ENCODE measurements at places on chromosomes 13 and 19. TPM values are rescaled to one million over a fixed set of nuclear protein-coding genes. Genes with fewer than 3 reads are reported as not detected.

Gene CATSPERD
- total RNA-seq = 0.08 TPM

DNA sequence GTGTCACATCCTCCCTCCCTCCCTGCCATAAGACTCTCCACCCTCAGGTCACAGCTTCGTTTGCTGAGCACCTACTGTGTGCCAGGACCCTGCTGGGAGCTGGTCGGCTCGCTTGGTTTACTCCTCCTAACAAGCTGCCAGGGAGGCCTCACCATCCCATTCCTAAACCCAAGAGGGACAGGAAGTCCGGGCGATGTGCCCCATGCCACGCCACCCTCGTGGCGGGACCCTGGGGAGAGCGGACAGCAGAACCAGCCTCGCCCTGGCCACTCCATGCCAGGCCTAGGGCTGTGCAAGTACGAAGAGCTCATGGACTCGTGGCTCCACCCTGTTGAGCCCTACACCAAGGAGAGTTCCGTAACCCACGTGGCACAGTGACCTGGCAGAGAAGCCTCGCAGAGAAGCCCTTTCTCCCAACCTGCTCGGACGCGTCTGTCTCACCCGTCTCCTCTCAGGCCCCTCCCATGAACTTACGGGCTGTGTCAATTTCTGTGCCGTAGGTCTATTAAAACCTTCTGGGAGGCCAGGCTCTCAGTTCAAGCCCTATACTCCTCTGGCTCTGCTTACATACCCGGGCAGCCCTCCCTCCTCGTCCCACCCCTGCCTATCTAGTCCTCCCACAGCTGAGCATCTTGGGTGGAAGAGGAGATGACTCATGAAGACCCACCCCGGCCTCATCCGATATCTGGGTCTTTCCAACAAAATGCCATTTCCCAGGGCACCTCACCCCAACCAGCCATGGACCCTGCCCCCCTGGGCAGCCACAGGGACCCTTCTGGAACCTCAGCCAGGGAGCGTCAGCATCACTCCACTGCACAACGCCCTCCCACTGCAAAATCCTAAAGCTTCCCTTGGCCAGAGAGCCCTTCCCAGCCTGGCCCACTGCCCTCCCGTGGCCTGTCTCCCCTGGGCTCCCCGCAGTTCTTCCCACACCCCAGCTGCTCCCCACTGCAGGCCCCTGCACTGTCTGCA is 2.6 kb downstream of the UBXN6 start:
- H3K4me1 ChIP-seq = no peaks in the 10 kb centered on the region
- no peaks in the 10 kb centered on the region for H3K27me3 ChIP-seq
- no peak overlapping the region for H3K27ac ChIP-seq

Gene BTBD2
- total RNA-seq = 59.6 TPM

- no peak for DNase-seq
- no peaks in the 10 kb centered on the region for H3K27me3 ChIP-seq
- no peak overlapping the region for H3K27ac ChIP-seq
Measured at GRCh38 chr19:51000981-51001380, 423 bp downstream of the KLK8 start.

Gene TEX29
- total RNA-seq = not detected

Gene ZNF763
- total RNA-seq = 0.39 TPM

Gene TNFSF13B
- total RNA-seq = 1.4 TPM

Gene KLK3
- total RNA-seq = not detected

DNA sequence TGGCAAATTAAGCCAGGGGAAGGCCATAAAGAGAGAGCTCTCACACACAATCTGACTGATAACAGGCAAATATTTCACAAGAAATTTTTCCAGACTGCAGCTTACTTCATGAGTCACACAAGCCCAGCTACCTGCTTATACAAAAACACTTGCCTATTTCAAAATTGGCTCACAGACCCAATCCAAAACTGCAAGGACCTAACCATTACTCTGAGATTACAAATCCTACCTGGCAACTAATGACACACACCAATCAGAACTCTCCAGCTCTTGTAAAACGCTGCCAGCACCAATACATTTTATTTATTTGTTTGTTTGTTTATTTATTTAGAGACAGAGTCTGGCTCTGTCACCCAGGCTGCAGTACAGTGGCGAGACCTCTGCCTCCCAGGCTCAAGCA is 18.1 kb upstream of the ZFP82 start:
- H3K36me3 ChIP-seq = no peaks in the 10 kb centered on the region
- H3K4me1 ChIP-seq = no peaks in the 10 kb centered on the region
- H3K4me3 ChIP-seq = no peak overlapping the region
- no peak overlapping the region for H3K27ac ChIP-seq
- H3K27me3 ChIP-seq = no peaks in the 10 kb centered on the region

Gene SLC15A1
- 0.18 TPM for total RNA-seq

DNA sequence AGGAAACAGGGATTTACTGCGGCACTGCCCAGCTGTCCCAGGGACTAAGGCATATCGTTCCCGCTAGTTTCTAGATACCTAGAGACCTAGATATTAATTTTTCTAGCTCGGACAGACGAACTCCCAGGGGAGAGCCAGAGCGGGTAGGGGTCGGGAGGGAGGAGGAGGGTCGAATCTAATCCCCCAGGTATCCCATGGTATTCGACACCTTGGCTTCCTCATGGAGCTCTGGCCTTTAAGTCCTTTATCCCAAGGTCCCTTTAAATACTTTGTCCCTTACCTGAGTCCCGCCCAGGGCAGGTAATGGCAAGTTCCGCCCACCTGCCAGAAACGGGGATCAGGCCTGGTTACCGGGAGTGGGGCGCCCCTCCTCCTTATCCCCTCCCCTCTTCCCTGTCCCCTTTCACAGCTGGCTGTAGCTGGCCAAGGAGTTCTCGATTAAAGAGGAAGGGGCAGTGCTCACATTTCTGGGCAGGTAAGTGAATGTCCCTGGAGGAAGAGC is at the start of gene PRRG2:
Gene PRRG2, plus strand, starts transcription at position 310 of the 502 bp plus-strand sequence. CDS start 1,904 bp downstream, outside the sequence.
- H3K4me3 ChIP-seq = peak within 1 kb of the TSS; percentile 95
- DNase-seq = no peak
- H3K27ac ChIP-seq = peak within 1 kb of the TSS; percentile 87
- H3K36me3 ChIP-seq = peaks cover 7% of the 10 kb centered on the region

- H3K27me3 ChIP-seq = no peaks in the 10 kb centered on the region
- H3K36me3 ChIP-seq = no peaks in the 10 kb centered on the region
- no peak overlapping the region for H3K4me3 ChIP-seq
- DNase-seq = no peak
- H3K27ac ChIP-seq = no peak overlapping the region
Measured at GRCh38 chr13:85985797-85986196, 186.6 kb upstream of the SLITRK6 start.

Gene CGB3
- total RNA-seq = not detected

Gene LAIR1
- total RNA-seq = 0.05 TPM

Gene DMKN
- total RNA-seq = 5.6 TPM

GRCh38 chr13:106523576-106523975 is 11.9 kb downstream of the EFNB2 start:
- no peaks in the 10 kb centered on the region for H3K36me3 ChIP-seq
- no peaks in the 10 kb centered on the region for H3K27me3 ChIP-seq
- no peak overlapping the region for H3K27ac ChIP-seq
- no peak overlapping the region for H3K4me3 ChIP-seq

DNA sequence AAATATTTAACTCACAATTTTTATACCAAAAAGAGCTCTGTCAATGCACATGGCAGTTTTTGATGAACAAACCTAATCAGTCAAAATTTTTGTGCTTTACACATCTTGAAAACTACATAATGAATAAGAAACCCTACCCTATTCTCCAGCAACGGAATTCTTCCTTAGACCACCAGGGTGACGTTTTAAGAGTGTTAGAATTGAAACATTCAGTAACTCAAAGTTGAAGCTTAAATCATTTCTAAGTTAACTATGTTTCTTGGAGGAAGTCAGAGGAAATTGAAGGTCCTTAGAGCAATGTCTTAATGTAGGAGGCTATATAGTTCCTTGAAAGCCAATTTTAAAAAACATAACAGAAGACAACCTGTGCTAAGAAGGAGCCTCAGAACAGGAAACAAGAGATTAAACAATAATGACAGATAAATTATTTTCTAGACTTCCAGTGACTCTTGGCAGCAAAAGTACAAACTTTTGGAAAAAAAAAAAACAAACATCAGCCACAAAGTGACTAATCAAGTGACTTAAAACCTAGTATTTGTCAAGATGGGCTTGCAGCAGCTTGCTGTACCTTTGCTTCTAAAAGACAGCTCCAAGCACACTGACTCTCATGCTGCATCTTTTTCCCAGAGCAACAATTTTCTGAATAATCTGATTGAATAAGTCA is 6.2 kb downstream of the SPRY2 start:
- H3K4me3 ChIP-seq = peak overlapping the region; percentile 24
- H3K36me3 ChIP-seq = peaks cover 10% of the 10 kb centered on the region
- peak overlapping the region; percentile 73 for H3K27ac ChIP-seq
- H3K27me3 ChIP-seq = no peaks in the 10 kb centered on the region

- DNase-seq = no peak
- H3K36me3 ChIP-seq = peaks cover 4% of the 10 kb centered on the region
- no peak overlapping the region for H3K27ac ChIP-seq
- no peak overlapping the region for H3K4me3 ChIP-seq
Measured at GRCh38 chr13:113239986-113240385, 30.6 kb downstream of the CUL4A start.

- H3K27me3 ChIP-seq = no peaks in the 10 kb centered on the region
- 0 out of 2 replicates have a peak, but pooled peaks cover 4% of the 10 kb centered on the region for H3K4me1 ChIP-seq
- no peak overlapping the region for H3K27ac ChIP-seq
- H3K4me3 ChIP-seq = peak overlapping the region; percentile 39
Measured at GRCh38 chr19:48588670-48589401, 17.7 kb upstream of the SPACA4 start.

- no peaks in the 10 kb centered on the region for H3K4me1 ChIP-seq
- no peaks in the 10 kb centered on the region for H3K36me3 ChIP-seq
- no peaks in the 10 kb centered on the region for H3K27me3 ChIP-seq
- H3K27ac ChIP-seq = no peak overlapping the region
- H3K4me3 ChIP-seq = no peak overlapping the region
- DNase-seq = no peak
Measured at GRCh38 chr13:99421758-99422585, 79.3 kb upstream of the TM9SF2 start.

DNA sequence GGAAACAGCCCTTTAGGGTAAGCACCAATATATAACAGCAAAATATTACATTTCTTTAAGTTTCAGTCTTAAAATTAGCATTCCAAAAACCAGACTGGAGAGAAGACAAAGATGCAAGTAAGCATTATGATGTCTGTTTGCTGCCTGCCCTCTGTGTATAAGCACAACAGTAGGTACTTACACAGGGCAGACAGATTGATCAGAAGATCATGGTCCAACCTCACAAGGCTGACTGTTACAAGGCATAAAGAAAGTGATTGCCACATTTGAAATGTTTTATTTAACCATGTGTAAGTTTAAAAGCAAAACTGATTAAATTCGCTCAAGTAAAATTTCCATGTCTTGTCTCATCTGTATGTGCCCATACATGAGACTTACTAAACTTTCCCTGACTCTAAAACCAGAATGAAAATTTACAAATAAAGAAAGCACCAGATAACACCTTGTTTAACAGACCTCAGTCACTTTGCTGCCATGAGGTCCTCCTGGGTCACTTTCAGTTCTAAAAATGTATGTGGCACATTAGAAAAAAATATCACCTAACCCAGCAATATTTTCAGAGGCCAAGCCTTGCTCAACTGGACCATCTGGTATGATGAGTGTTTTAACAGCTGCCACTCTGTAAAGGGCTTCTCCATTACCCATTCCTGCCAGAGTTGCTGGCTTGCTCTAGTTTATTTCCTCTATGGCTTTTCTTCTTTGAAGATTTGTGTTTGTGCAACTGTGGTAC is 297.0 kb downstream of the RBM26 start:
- no peaks in the 10 kb centered on the region for H3K27me3 ChIP-seq
- DNase-seq = no peak
- H3K27ac ChIP-seq = no peak overlapping the region
- H3K4me1 ChIP-seq = no peaks in the 10 kb centered on the region
- no peaks in the 10 kb centered on the region for H3K36me3 ChIP-seq
- no peak overlapping the region for H3K4me3 ChIP-seq

- DNase-seq = no peak
- H3K4me3 ChIP-seq = no peak overlapping the region
- no peak overlapping the region for H3K27ac ChIP-seq
- no peaks in the 10 kb centered on the region for H3K36me3 ChIP-seq
Measured at GRCh38 chr13:111291908-111292307, 28.5 kb upstream of the TEX29 start.

Gene FREM2
- 0.15 TPM for total RNA-seq

DNA sequence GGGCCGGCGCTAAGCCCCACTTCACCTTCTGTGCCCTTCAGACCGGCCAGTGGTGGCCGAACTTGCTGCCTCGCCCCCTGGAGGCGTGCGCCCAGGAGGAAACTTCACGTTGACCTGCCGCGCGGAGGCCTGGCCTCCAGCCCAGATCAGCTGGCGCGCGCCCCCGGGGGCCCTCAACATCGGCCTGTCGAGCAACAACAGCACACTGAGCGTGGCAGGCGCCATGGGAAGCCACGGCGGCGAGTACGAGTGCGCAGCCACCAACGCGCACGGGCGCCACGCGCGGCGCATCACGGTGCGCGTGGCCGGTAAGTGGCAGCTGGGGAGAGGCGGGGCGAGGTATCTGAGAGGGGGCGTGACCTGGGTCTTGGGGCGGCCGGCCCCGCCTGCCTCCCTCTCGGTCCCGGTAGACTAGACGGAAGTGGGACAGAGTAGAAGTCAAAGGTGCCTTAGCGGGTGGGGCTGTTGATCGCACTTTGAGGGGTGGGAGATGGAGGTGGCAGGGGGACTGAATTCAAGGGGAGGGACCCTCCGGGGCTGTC is 5.6 kb downstream of the ICAM5 start:
- H3K27me3 ChIP-seq = no peaks in the 10 kb centered on the region
- DNase-seq = no peak
- no peak overlapping the region for H3K4me3 ChIP-seq
- H3K27ac ChIP-seq = no peak overlapping the region
- no peaks in the 10 kb centered on the region for H3K4me1 ChIP-seq

Gene RNU6-9
- total RNA-seq = not detected

GRCh38 chr19:48400018-48400742 is 6.7 kb downstream of the GRIN2D start:
- H3K27ac ChIP-seq = no peak overlapping the region
- H3K27me3 ChIP-seq = no peaks in the 10 kb centered on the region
- peaks cover 23% of the 10 kb centered on the region for H3K4me1 ChIP-seq
- H3K36me3 ChIP-seq = no peaks in the 10 kb centered on the region

GRCh38 chr13:103430368-103430767 is 364.2 kb upstream of the SLC10A2 start:
- DNase-seq = no peak
- no peaks in the 10 kb centered on the region for H3K27me3 ChIP-seq
- no peaks in the 10 kb centered on the region for H3K36me3 ChIP-seq

GRCh38 chr19:6713773-6714692 is 6.4 kb downstream of the C3 start:
- DNase-seq = no peak
- no peaks in the 10 kb centered on the region for H3K27me3 ChIP-seq
- no peaks in the 10 kb centered on the region for H3K36me3 ChIP-seq
- H3K4me1 ChIP-seq = no peaks in the 10 kb centered on the region
- H3K4me3 ChIP-seq = no peak overlapping the region

Gene SLC17A7
- 1.2 TPM for total RNA-seq
